ENCODE measurements at places on chromosomes 5 and 9.

DNA sequence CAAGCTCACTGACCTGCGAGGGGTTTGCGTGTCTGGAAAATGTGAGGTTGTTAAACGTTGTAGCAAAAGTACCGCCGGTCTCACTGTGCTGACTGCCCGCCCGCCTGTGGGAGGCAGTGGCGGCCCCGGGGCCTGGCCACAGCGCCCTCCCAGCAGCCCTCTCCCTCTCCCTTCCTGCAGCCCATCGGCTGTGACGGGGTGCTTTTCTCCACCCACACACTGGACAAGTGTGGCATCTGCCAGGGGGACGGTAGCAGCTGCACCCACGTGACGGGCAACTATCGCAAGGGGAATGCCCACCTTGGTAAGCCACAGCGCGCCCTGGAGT lies 6.2 kb downstream of the ADAMTSL2 start:
- DNase-seq: no peak

GRCh38 chr5:131649161-131649560 lies 14.1 kb upstream of the RAPGEF6 start:
- DNase-seq: no peak

GRCh38 chr5:170603109-170603508 lies 99.3 kb downstream of the KCNIP1 start:
- no peak for DNase-seq

- DNase-seq: no peak
Observed at GRCh38 chr5:120327180-120327579, 136.9 kb upstream of the PRR16 start.

DNA sequence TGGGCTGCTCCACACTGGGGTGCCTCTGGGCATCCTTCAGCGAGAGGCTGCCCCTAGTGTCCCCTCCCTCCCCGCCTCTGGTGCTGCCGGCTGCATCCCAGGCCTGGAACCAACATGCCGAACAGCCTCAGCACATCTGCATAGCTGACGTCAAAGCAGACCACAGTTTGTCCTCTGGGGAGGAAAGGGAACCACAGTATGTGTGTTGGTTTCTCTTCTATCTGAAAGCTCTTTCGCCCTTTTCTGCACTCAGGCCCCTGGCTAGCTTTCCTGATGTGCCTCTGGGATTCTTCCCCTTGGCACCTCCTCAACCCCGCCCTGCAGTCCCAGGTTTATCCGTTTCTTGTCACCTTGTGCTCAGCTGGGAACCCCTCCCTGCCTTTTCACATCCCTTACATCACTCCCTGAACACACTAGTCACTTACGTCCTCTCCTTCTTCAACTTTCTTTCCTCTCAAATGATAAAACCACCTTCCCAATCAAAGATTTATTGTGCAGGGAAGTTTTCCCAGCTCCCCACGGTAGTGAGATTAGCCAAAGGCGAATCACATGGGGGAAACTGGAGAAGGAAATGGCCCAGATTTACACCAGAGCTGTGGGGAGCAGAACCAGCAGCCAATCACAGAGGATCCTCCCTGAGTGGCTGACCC lies 35.5 kb upstream of the B4GALT1 start:
- no peak for DNase-seq

GRCh38 chr9:87180361-87180760 lies 233.1 kb upstream of the GAS1 start:
- DNase-seq: no peak

DNA sequence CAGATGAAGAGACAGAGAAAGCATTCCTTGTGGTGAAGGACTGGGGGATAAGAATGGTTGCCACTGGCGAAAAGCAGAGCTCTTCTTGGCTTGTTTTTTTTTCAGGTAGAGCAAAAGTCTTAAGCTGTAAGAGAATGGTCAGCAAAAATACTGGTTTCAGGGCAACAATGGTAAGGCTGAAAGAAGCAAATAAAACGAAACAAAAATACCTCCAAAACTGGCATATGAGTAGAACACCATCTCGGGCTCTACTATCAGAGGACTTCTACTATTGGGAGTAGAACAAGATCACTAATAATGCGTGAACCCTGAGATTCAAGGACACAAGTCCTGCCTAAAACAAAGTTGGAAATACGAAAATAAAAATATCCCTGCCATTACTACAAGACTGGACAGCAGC lies 1823.2 kb upstream of the CDH6 start:
- DNase-seq: no peak

DNA sequence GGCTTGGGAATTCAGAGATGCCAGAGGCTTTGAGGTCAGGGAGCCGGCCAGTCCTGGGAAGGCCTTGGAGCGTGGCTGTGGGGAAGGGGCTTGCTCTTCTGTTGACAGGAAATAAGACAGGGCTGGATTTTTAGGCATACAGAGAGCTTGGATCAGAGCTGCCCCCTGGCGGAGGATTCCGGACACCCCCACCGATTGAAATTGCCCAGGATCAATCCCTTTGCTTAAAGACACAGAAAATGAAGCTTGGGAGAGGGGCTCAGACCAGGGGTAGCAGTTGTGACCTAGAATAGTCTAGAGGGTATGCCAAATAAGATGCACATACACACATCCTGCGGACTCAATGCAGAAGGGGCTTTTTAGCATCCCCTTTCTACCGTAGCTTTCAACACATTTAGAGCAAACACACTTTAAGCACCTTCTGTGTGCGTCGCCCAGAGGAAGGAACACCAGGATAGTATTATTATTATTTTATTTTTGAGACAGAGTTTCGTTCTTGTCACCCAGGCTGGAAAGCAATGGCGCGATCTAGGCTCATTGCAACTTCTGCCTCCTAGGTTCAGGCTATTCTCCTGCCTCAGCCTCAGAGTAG lies 1.7 kb upstream of the NTMT1 start:
- DNase-seq: no peak

GRCh38 chr9:113228130-113228665 lies 6.9 kb downstream of the SLC31A1 start:
- DNase-seq: no peak

DNA sequence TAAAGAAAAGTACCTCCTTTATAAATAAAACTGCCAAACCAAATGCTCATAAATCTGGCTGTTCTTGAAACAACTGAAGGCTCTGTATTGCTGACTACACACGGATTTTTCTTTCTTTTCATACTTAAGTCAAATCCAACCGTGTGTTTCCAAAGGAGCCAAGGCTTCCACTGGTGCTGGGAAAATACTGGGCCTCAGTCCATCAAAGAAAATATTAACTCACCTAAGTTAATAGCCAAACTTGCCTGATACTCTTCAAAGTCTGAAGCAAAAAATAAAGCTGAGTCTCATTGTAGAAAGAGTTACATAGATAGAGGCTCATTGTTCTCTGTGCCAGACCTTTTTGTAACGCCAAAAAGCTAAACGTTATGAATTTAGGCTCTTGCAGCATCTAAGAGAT lies 350.4 kb upstream of the CDH9 start:
- no peak for DNase-seq

DNA sequence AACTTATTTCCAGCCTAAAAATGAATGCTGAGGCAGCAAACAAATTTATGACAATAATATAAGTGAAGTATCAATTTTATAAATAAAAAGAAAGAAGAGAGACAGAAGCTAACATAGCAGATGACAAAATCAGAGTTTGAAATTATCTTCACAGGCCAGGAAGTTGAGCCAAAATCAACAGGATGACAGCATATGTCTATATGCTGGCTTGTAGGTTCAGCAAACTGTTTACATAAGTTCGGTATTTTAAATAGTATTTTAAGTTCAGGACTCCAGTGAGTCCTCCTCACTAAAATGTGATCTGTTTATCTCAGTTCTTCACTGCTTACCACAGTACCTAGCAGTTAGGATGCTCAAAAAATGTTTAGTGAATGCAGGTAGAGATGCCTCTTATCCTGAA lies 359.6 kb upstream of the SMC2 start:
- no peak for DNase-seq

- DNase-seq: no peak
Observed at GRCh38 chr5:83204651-83205050, 127.3 kb downstream of the XRCC4 start.

GRCh38 chr5:172683645-172684471 lies 42.8 kb downstream of the NEURL1B start:
- no peak for DNase-seq

DNA sequence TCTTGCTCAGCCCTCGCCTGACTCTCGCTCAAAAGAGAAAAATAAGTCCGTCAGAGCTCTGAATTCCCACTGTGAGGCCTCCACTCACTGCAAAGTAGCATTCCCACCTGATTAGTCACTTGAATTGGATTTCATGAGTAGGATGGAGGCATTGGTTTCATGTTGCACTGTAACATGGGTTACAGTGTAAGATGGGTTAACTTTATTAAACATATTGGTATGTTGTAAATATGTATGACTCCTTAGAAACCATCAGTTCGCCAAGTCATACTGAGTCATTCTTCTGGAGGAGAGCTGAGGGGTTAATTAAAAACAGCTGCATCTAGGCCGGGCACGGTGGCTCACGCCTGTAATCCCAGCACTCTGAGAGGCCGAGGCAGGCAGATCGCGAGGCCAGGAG lies 93.8 kb upstream of the BNC2 start:
- no peak for DNase-seq

DNA sequence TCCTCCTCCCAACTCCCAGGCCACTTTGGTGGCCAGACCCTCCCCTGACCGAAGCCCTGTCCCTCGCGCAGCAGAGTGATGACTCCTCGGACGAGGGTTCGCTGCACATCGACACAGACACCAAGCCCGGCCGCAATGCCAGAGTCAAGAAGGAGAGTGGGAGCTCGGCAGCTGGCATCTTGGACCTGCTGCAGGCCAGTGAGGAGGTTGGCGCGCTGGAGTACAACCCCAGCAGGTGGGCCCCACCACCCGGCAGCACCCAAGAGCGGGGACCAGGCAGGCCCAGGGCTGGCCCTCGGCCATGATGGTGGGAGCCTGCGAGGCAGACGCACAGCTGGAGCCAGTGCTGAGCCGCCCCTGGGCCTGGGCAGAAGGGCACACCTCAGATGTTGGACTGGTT lies 90.6 kb downstream of the PHF2 start:
- no peak for DNase-seq

- DNase-seq: no peak
Observed at GRCh38 chr5:6228257-6229250, 149.8 kb downstream of the MED10 start.

- DNase-seq: no peak
Observed at GRCh38 chr9:133638076-133638475, 1.9 kb downstream of the DBH start.

- DNase-seq: no peak
Observed at GRCh38 chr9:120755044-120755443, 38.2 kb downstream of the FBXW2 start.

DNA sequence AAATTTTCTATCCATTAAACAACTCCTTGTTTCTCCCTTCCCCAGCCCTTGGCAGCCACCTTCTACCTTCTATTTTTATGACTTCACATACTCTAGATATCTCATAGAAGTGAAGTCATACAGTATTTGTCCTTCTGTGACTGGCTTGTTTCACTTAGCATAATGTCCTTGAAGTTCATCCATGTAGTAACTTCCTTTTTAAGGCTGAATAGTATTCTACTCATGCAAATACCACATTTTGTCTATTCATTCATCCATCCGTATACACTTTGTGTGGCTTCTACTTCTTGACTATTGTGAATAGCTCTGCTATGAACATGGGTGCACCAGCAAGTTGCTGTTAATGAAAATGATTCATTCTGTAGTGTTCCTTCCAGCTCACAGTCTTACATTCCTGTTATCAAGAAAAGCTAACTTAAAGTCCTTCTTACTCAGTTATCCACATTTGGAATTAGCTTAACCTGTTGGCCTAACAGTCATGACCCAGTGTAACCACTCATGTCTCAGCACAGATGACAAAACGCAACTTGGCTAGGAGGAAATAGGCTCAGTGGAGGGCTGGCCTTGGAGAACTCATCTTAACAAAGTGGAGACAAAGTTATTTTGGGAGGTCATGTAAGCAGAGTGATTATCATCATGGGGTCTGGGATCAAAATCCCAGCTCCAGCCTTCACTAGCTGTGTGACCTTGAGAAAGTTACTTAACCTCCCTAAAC lies 129.7 kb upstream of the MAP3K1 start:
- DNase-seq: no peak

DNA sequence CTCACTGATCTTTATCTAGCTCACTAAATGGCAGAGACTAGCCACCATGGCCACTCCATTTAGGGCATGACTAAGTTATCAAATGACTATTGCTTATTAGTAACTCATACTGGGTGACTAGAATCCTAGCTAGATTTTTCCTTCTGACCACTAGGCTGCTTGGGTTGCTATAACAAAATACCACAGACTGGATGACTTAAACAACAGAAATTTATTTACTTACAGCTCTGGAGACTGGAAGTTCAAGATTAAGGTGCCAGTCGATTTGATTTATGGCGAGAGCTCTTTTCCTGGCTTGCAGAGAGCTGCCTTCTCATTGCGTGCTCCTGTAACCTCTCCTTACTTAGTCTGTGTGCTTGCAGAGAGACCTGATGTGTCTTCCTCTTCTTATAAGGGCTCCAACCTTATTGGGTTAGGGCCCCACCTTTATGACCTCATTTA lies 55.0 kb upstream of the APC start:
- no peak for DNase-seq

DNA sequence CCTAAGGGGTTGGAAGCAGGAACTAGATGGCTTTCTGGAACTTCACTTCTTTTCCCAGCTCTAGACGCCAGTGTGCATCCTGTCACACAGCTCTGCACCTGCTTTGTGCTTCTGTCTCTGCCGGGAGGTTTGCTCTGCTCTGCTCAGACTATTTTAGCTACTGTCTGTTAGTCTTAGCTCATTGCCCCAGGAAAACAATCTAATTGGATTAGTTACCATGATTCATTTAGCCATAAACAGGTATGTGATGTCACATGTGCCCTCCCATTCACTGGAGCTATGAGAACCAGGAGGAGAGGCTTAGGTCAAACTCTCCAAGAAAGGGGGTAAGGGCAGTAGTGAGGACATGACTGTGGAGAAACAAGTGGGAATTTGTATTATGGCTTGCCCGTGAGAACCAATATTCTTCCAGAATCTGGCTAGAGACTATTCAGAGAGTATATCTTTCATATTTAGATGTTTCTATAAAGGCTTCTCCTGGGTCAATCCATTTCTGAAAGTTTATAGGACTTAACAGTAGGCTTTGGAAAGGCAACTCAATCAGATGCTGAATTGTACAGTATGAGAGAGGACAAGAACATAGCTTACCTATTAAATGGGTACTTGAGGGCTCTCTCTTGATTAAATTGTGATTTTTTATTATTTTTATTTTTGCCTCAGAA lies 22.4 kb upstream of the NREP start:
- DNase-seq: no peak

DNA sequence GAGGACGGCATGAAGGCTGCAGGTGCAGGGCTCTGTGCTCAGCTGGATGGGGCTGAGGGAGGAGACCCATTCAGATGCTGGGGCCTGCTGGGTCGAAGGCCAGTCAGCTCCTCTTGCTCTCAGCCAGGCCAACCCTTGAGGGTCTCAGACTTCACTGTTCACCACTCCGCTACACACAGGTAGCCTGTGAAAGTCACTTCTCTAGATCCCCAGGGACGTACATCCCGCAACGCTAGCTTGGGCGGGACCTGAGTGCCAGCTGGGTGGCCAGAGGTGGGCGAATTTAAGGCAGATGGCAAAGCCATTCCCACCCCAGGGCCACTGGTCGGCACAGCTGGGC lies 42.2 kb upstream of the FCN1 start:
- DNase-seq: no peak

DNA sequence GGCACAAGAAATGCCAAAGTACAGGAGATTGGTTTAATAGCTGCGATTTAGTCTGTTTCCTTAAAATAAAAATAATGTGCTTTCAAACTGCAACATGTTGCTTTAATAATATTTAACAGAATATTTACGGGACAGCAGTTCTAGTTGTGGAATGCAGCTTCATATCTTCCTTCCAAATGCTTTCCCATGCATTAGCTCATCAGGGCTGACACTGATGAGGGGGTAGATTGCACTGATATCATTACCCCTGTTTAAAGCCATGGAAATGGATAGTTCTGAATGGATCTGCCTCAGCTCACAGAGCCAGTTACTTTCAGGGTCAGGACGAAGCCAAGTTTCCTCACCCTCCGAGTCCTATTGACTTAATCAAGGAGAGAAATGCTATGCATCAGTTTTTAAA lies 93.2 kb upstream of the OSMR start:
- no peak for DNase-seq
